Right atrium auricular region (tissue), 2 donors: ENCODE measurements at places on chromosomes 11 and 22. TPM values are rescaled to one million over a fixed set of nuclear protein-coding genes. Genes with fewer than 3 reads are reported as not detected.

DNA sequence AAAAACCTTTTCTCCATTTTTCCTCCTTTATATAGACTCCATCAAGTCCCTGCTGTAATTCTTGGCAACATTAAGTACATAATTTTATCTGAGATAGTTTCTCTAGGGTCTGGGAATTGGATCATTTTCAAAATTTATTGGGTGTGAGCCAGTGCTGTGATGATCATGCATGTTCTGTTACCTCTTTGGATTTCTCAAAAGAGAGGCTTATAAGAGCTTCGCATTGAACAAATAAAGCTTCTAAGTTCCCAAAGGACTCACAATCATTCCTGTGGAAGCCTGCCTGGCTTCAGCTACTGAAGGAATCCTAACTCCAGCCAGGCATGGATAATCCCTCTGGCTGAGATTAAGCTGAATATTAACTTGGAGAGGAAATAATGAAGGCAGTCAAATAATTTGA lies 208.5 kb downstream of the RAB38 start:
- no peak overlapping the region for H3K27ac ChIP-seq
- no peaks in the 10 kb centered on the region for H3K36me3 ChIP-seq
- H3K4me3 ChIP-seq, result no peak overlapping the region
- DNase-seq, result no peak
- H3K4me1 ChIP-seq, result no peaks in the 10 kb centered on the region

- H3K27me3 ChIP-seq, result no peaks in the 10 kb centered on the region
- H3K4me1 ChIP-seq, result no peaks in the 10 kb centered on the region
- DNase-seq, result no peak
- peak within 1 kb of the TSS; percentile 76 for H3K27ac ChIP-seq
- H3K36me3 ChIP-seq, result no peaks in the 10 kb centered on the region
Observed at GRCh38 chr22:39349967-39350726, at the start of gene SYNGR1. Gene SYNGR1 (plus strand): TSS chr22:39349991. CDS start chr22:39350011, 20 bp downstream.

DNA sequence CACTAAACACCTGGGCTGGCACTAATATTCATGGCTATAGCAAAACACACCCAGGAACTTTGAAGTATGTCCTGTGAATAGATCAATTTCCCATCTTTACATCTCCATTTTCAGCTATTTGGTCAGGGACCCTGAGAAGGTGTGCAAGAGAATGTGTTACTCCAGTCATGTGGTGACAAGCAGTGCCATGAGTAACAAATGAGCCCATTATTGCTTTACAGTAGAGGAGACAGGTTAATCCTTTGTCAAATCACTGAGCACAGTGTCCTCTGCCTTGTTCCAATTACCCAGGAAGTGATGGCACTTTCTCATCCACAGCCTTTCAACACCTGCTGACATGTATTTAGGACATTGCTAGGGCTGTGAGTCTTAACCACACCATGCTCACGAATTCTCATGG lies 664.8 kb upstream of the API5 start:
- no peak overlapping the region for H3K27ac ChIP-seq
- no peaks in the 10 kb centered on the region for H3K4me1 ChIP-seq
- H3K27me3 ChIP-seq, result no peaks in the 10 kb centered on the region
- no peaks in the 10 kb centered on the region for H3K36me3 ChIP-seq
- H3K4me3 ChIP-seq, result no peak overlapping the region
- no peak for DNase-seq

- DNase-seq, result no peak
- no peak overlapping the region for H3K27ac ChIP-seq
Observed at GRCh38 chr11:119791701-119792151, 62.7 kb upstream of the NECTIN1 start.

GRCh38 chr22:20583471-20583922 lies 76.1 kb downstream of the MED15 start:
- H3K27ac ChIP-seq, result no peak overlapping the region
- H3K4me1 ChIP-seq, result no peaks in the 10 kb centered on the region
- H3K4me3 ChIP-seq, result no peak overlapping the region
- no peak for DNase-seq
- H3K36me3 ChIP-seq, result peaks cover 58% of the 10 kb centered on the region

DNA sequence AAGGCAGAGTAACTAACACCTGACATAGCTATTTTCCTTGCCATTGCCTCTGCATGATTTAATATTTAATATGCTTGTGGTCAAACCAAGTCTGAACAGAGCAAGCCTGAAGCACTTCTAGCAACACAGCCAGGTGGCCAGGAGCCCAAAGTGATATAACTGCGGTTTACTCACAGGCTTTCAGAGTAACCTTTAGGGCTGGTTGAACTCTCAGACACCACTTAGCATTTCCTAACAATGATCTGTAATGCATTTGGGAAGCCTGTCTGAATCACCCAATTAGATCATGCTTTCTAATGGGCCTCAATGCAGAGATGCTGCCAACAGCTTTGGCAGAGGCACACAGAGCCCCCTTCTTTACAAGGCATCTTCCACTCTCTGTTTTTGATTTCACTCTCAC lies 96.1 kb downstream of the FDX1 start:
- H3K27me3 ChIP-seq, result no peaks in the 10 kb centered on the region
- no peaks in the 10 kb centered on the region for H3K4me1 ChIP-seq
- DNase-seq, result no peak
- H3K4me3 ChIP-seq, result no peak overlapping the region
- H3K27ac ChIP-seq, result no peak overlapping the region
- H3K36me3 ChIP-seq, result no peaks in the 10 kb centered on the region

- no peaks in the 10 kb centered on the region for H3K36me3 ChIP-seq
- peaks cover 24% of the 10 kb centered on the region for H3K4me1 ChIP-seq
- DNase-seq, result no peak
- H3K27ac ChIP-seq, result no peak overlapping the region
Observed at GRCh38 chr11:77064648-77065217, 2.0 kb upstream of the CAPN5 start.

DNA sequence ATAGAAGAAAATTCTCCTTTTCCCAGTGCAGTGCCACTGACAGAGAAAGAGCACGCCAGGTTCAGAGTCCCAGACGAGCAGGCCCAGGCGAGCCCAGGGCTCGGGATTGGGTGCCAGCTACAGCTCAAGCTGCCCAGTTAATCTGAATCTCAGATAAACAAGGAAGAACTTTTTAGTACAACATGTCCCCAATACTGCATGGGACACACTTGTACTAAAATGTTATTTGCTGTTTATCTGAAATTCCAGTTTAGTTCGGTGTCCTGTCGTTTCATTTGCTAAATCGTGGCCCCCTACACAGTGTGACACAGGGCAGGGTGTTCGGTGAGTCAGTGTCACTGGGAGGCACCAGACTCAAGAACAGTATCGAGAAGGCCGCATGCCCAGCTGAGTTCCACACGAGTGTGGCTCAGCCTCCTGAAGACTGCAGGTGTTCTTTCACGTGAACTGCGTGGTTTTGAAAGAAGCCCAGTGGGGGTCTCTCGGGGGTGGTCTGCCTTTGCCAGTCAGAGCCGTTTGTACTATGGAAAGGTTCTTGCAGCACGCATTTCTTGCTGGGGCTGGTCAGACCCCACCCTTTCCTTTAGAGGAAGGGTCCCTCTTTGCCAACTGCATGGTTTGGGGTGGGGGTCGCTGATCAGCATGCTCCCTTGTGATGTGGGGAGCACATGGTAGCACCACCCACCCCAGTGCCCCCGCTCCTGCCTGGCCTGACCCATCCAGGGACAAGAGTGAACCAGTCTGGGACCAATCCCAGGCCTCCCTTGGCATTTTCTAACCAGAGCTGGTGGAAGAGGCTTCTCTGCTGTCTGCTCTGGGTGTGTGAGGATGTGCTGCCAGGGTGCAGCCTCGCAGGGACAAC lies 115.6 kb upstream of the B3GAT1 start:
- no peak for DNase-seq
- H3K27ac ChIP-seq, result no peak overlapping the region
- no peaks in the 10 kb centered on the region for H3K27me3 ChIP-seq
- H3K4me3 ChIP-seq, result no peak overlapping the region
- no peaks in the 10 kb centered on the region for H3K36me3 ChIP-seq

GRCh38 chr11:121582296-121582695 lies 129.5 kb upstream of the SORL1-AS1 start:
- peaks cover 3% of the 10 kb centered on the region for H3K4me1 ChIP-seq
- no peaks in the 10 kb centered on the region for H3K27me3 ChIP-seq
- no peaks in the 10 kb centered on the region for H3K36me3 ChIP-seq

DNA sequence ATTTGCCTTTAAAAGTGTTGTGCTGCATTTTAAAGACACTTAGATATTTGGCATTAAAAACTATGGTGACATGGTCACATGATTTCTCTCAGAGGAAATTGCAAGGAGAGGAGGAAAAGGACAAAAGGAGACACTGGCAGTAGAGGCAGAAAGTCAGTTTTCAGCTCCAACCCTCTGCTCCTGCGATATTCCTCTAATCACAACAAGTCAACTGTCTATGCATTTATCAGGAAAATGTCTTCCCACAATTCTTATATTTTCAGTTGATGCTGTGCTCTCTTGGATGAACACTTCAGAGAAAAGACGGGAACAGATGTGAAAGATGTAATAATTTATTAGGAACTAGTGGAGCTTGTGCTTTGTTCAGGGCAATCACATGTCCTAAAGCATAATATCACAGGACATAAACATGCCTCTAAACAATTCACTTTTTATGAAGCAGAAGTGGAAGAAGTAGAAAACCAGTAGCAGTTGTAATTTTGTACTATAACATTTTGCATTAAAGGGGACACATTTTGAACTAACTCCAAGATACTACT lies 340.8 kb upstream of the PITPNB start:
- no peak for DNase-seq
- H3K4me3 ChIP-seq, result no peak overlapping the region
- H3K4me1 ChIP-seq, result peaks cover 10% of the 10 kb centered on the region
- H3K36me3 ChIP-seq, result no peaks in the 10 kb centered on the region
- H3K27me3 ChIP-seq, result no peaks in the 10 kb centered on the region

DNA sequence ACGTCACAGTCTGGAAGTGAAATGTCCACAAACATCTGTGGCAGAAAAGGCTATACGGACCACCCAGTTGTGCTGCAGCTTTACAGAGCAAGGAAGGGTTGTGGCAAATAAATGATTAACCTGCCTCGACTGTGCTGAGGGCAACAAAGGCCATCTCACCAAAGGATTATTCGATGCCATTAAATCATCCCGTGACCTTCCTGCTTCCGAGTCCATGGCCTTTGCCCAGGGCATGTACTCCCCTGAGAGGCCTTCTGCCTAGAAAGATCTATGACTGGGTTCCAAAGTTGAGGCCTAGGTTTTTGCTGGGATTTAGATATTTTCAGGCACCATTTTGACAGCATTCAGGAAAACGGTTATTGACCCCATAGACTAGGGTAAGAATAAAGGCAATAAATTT lies 9.2 kb downstream of the CDPF1 start:
- DNase-seq, result no peak
- peak overlapping the region; percentile 76 for H3K27ac ChIP-seq
- no peak overlapping the region for H3K4me3 ChIP-seq
- no peaks in the 10 kb centered on the region for H3K27me3 ChIP-seq

DNA sequence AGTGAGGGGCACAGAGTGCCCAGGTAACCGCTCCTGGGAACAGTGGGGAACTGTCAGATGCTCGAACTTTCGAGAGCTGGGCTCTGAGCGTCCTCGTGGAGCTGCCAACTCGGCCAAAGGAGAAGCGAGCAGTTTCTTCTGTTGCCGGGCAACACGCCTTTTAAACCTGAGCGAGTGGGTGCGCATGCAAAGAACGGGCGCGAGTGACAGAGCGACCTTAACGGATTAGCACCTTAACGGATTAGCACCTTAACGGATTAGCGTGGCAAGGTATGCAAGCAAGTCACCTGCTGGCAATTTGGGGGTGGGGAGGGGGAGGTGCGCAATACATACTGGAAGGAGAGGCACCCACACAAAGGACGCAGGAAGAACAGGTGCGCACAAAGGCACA lies 61.8 kb upstream of the PRODH start:
- no peaks in the 10 kb centered on the region for H3K36me3 ChIP-seq
- H3K4me1 ChIP-seq, result no peaks in the 10 kb centered on the region
- no peaks in the 10 kb centered on the region for H3K27me3 ChIP-seq
- DNase-seq, result no peak

DNA sequence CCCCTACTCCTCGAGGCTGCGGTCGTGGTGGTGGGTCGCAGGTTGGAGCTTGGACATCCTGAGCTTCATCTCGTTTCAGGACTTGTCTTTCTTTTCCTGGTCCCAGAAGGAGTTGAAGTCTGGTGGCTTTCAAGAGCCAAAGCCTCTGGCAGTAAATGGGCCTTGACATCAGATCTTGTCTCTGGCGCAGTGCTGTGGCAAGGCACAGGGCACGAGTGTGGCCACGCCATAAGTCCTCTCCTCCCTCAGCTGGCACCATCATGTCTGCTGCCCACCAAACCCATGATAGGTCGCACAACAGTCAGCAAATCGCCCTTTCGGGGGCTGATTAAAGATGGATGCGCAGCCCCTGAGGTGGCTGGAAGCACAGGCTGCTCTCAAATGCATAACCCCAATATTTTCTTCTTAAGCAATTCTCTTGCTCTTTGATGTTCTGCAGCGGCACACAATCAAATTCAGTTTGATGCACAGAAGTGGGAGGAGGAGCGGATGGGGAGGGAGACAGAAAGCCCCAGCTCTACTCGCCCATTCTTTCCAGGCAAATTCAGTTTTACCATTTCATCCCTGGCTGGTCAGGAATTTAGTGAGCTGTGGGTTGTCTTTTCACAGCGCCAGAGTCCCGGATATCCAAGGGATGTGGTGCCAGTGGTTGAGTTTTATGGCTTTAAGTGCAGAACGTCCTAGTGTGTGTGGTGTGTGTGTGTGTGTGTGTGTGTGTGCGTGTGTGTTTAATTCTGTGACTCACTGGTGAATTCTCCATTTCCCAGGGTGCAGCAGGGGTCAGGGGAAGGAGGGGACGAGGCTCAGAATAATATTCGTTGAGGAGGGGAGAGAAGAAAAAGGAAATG lies 162.0 kb downstream of the DSCAML1 start:
- H3K4me1 ChIP-seq, result no peaks in the 10 kb centered on the region
- DNase-seq, result no peak
- no peak overlapping the region for H3K27ac ChIP-seq
- no peaks in the 10 kb centered on the region for H3K36me3 ChIP-seq

GRCh38 chr11:422249-422656 lies 7.5 kb upstream of the SIGIRR start:
- H3K27me3 ChIP-seq, result no peaks in the 10 kb centered on the region
- DNase-seq, result no peak
- no peak overlapping the region for H3K4me3 ChIP-seq

DNA sequence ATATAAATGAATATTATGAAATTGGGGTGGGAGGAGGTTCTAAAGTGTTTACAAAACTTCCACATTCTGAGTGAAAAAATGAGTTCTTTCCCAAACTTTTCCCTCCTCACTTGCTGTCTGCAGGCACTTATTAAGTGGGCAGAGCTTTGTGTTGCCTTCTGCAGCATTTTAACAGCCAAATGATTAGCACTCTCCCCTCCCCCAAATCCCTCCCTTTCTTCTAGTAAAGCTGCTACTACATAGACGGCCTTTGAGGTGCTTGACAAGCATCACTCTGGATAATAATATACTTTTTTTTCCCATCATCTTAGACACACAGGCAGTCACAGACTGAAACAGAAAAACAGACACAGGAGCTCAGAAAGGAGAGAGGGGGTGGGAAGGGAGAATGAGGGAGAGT lies 493.5 kb downstream of the DLG2 start:
- H3K27me3 ChIP-seq, result no peaks in the 10 kb centered on the region
- no peak for DNase-seq
- no peak overlapping the region for H3K4me3 ChIP-seq
- no peaks in the 10 kb centered on the region for H3K36me3 ChIP-seq
- H3K27ac ChIP-seq, result no peak overlapping the region

The APOA1 gene
- 4.5 TPM for total RNA-seq

The CCDC73 gene
- total RNA-seq, result not detected

The SIK3 gene
- total RNA-seq, result 40.1 TPM

The IGLL1 gene
- total RNA-seq, result not detected

The VWCE gene
- 0.94 TPM for total RNA-seq

The SCUBE2 gene
- 0.63 TPM for total RNA-seq
